ENCODE measurements at places on chromosomes 3 and 15. TPM values are rescaled to one million over a fixed set of nuclear protein-coding genes. Genes with fewer than 3 reads are reported as not detected.

GRCh38 chr3:98532709-98533571 lies 1.2 kb downstream of the GPR15 start:
- no peaks in the 10 kb centered on the region for H3K36me3 ChIP-seq
- no peaks in the 10 kb centered on the region for H3K4me1 ChIP-seq
- DNase-seq, result no peak
- no peak overlapping the region for H3K27ac ChIP-seq
- H3K4me3 ChIP-seq, result no peak overlapping the region
- H3K27me3 ChIP-seq, result no peaks in the 10 kb centered on the region

Gene ITGB5
- total RNA-seq, result 332 TPM

DNA sequence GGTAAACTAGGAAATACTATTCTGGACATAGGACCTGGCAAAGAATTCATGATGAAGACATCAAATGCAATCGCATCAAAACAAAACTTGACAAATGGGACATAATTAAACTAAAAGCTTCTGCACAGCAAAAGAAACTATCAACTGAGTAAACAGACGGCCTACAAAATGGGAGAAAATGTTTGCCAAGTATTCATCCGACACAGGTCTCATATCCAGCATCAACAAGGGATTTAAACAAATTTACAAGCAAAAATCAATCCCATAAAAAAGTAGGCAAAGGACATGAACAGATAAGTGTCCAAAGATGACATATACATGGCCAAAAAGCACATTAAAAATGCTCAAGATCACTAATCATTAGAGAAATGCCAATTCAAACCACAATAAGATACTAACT lies 1088.9 kb downstream of the NAALADL2 start:
- DNase-seq, result no peak
- no peak overlapping the region for H3K27ac ChIP-seq
- H3K36me3 ChIP-seq, result no peaks in the 10 kb centered on the region
- no peaks in the 10 kb centered on the region for H3K4me1 ChIP-seq
- no peaks in the 10 kb centered on the region for H3K27me3 ChIP-seq

- H3K27me3 ChIP-seq, result no peaks in the 10 kb centered on the region
- no peaks in the 10 kb centered on the region for H3K36me3 ChIP-seq
- H3K27ac ChIP-seq, result no peak overlapping the region
- no peaks in the 10 kb centered on the region for H3K4me1 ChIP-seq
- no peak overlapping the region for H3K4me3 ChIP-seq
These were observed 57.4 kb upstream of the PSMD6 start for GRCh38 chr3:64080616-64081234.

DNA sequence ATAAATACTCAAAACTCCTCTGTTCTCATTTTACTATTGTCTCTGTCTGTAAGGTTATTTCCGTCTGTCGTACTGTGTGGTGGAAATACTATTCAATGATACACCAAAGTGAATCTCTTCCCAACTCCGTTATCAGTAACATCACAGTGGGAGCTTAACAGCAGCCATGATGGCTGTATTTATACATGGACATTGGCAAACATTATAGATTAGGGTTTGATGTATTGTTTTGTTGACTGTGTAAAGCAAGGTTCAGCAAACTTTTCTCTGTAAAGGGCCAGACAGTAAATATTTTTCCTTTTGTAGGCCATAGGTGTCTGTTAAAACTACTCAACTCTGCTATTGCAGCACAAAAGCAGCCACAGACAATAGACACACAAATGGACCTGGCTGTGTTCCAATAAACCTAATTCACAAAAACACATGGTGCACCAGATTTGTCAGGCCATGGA lies 23.2 kb downstream of the LIPC start:
- no peaks in the 10 kb centered on the region for H3K27me3 ChIP-seq
- H3K27ac ChIP-seq, result no peak overlapping the region
- H3K4me3 ChIP-seq, result no peak overlapping the region
- no peak for DNase-seq
- no peaks in the 10 kb centered on the region for H3K36me3 ChIP-seq

DNA sequence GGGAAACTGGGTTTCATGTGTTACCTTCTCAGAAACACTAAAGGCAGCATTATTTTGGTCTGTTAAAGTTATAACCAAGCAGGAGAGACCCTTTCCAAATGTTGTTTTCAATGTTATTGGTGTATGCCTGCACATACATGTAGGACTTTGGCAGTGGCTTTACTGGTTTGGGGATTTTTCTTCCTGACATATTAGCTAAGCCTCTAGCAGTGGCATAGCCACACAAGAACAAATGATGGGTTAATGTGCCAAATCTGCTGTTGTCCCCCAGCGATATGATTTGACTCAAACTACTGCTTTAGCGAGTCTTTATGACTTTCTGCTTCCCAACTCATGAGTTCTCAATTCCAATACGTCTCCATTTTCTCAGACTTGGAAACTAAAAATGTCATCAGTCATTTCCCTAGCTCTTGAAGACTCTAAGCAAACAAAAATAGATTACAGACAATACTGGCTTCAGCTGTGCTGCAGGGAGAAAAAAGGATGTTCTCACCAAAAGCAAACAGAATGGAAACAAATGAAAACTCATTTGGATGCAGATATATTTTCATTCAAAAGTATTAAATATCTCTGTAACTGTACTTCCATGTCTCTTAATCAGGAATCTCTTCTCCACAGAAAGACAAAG lies 29.6 kb downstream of the TPM1 start:
- no peak overlapping the region for H3K27ac ChIP-seq
- DNase-seq, result no peak
- peaks cover 26% of the 10 kb centered on the region for H3K36me3 ChIP-seq
- H3K4me1 ChIP-seq, result no peaks in the 10 kb centered on the region

DNA sequence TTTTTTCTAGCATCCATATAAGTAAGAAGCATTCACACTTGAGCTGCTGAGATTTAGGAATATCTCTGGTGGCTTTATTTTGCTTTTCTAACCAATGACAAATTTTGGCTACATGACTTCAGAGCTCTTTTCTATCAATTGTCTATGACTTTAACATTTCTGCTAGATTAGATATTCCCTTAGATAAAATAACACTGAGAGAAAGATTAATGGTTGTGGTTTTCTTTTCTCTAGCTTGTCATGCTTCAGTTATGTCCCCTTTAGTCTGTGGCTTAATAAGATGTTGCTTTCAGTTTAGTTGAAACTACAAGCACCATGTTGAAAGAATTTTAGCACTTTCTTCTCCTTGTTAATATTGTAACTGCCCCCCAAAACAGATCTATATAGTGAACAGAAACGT lies 665.6 kb upstream of the CCDC54 start:
- H3K27ac ChIP-seq, result no peak overlapping the region
- no peaks in the 10 kb centered on the region for H3K27me3 ChIP-seq
- no peak overlapping the region for H3K4me3 ChIP-seq
- no peaks in the 10 kb centered on the region for H3K36me3 ChIP-seq
- no peaks in the 10 kb centered on the region for H3K4me1 ChIP-seq

DNA sequence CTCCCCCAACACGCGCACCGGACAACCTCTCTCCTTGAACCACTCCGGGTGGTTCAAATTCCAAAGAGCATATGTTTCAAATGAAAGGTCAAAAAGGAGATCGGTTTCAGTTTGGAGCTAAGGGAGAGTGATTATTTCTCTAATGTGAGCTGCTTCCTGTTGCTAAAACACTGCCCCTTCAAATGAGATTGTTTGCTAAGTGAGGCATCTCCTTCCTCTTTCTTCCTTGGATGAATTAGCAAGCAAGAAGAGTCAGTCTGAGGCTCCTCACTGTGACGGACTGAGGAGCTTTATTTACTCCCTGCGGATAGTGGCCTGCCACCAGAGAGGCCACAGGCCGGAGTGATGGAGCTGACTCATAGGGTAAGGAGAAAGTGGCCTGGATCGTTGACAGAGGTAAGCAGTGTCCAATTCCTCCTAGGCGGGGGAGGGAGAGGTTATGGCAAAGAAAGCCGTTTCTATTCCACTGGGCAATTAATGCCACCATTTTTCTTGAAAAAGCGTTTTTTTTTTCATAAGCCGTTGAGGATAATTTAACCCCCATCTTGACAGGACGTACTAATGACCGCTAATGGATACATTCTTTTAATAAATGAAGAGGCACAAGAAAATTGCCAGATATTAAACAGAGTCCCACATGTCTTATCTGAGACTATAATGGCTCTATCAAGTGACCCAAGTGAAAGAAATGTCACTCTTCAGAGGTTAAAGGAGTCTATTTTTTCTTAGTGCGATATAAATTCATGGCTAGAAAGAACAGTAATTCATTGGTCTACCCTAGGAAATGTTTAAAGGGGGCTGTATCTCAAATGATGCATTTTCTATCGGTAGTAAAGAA lies 167.0 kb upstream of the ANKRD28 start:
- H3K27me3 ChIP-seq, result no peaks in the 10 kb centered on the region
- H3K4me1 ChIP-seq, result no peaks in the 10 kb centered on the region
- no peak overlapping the region for H3K4me3 ChIP-seq
- no peak for DNase-seq

GRCh38 chr3:187044867-187045552 lies 94.3 kb downstream of the RPL39L start:
- H3K4me3 ChIP-seq, result no peak overlapping the region
- H3K27ac ChIP-seq, result no peak overlapping the region
- DNase-seq, result peak; percentile 76
- no peaks in the 10 kb centered on the region for H3K27me3 ChIP-seq
- H3K36me3 ChIP-seq, result no peaks in the 10 kb centered on the region

DNA sequence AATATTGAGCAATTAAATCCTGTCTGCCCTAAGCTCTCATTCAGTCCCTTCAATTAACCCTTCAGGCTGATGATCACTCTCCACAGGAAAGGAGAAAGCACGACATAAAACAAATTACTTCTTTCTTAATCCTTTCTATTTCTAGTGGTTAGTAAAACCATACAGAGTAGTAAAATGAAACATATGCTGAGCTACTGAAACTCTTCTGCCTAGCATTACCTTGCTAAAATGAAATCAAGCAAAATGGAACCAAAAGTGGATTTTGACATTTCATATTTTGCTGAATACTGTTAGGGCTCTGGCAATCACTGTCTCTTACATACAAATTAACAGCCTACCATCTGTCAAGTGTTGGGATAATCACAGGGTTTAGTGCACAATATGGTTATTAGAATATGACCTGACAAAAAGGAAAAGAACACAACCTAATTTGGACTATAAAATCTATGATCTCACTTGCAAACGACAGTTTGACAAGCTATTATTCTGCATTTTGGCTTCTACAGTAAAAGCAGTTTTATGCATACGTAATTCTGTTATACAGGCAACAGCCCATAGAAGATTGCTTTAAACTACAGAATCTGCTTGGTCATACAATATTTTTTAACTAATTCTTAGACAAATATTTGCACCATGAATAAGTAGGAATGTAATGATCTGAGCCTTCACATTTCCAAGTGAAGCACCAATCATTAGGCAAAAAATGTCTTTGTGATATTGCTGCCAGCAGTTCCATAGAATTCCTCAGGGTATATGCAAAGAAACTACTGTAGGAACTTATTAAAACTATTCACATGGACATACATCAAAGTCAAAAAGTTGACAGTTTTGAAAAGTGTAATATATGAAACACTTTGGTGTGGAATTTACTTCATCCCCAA lies 105.0 kb downstream of the FHIT start:
- no peaks in the 10 kb centered on the region for H3K4me1 ChIP-seq
- no peak for DNase-seq
- H3K36me3 ChIP-seq, result no peaks in the 10 kb centered on the region
- no peaks in the 10 kb centered on the region for H3K27me3 ChIP-seq
- no peak overlapping the region for H3K4me3 ChIP-seq

Gene HESX1
- total RNA-seq, result 0.36 TPM

GRCh38 chr3:9930804-9931418 lies 2.7 kb upstream of the CRELD1 start:
- peaks cover 3% of the 10 kb centered on the region for H3K4me1 ChIP-seq
- H3K27me3 ChIP-seq, result no peaks in the 10 kb centered on the region
- no peak overlapping the region for H3K4me3 ChIP-seq

Gene ACVR2B
- 8.2 TPM for total RNA-seq

Gene IMPG2
- 0.39 TPM for total RNA-seq

Gene CYP19A1
- total RNA-seq, result 3.2 TPM

Gene CCDC12
- 35.9 TPM for total RNA-seq

DNA sequence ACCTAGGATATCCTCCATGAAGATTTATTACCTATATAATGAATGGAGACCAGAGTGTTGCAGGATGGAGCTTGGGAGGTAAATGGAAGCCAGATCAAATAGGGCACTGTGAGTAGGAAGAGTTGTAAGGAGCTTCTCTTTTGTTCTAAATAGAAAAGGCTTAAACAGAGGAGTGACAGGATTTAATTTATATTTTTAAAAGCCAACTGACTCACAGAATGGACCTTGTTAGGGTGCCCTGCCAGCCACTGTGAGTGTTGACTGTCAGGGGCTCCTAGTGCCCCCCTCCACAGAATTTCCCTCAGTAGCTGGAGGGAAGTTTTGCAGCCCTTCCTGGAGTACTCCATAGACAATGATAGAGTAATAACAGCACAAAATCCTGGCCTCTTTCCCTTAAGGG lies 547.5 kb downstream of the MCTP2 start:
- H3K36me3 ChIP-seq, result no peaks in the 10 kb centered on the region
- no peak for DNase-seq
- no peaks in the 10 kb centered on the region for H3K27me3 ChIP-seq
- no peaks in the 10 kb centered on the region for H3K4me1 ChIP-seq
- H3K4me3 ChIP-seq, result no peak overlapping the region

DNA sequence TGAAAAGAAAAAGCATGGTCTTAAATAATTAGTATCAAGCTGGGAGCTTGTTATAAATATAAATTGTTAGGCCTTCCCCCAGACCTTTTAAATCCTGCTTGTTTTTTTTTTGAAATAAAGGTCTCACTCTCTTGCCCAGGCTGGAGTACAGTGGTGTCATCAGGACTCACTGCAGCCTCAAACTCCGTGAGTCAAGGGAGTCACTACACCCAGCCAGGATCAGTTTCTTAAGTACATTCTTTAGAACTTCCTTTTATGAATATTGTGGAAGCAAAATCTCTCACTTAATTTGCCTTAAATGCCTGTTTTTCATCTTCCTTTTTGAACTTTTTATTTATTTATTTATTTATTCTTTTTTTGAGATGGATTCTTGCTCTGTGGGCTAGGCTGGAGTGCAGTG lies 20.8 kb upstream of the DENND4A start:
- H3K27ac ChIP-seq, result no peak overlapping the region
- no peaks in the 10 kb centered on the region for H3K27me3 ChIP-seq
- DNase-seq, result no peak
- no peaks in the 10 kb centered on the region for H3K4me1 ChIP-seq

GRCh38 chr15:74821091-74821789 lies 5.2 kb upstream of the CPLX3 start:
- H3K27me3 ChIP-seq, result no peaks in the 10 kb centered on the region
- no peak for DNase-seq
- H3K36me3 ChIP-seq, result no peaks in the 10 kb centered on the region
- no peak overlapping the region for H3K27ac ChIP-seq

Gene RFTN1
- 87.3 TPM for total RNA-seq

- no peak overlapping the region for H3K27ac ChIP-seq
- H3K4me1 ChIP-seq, result peaks cover 1% of the 10 kb centered on the region
- H3K27me3 ChIP-seq, result no peaks in the 10 kb centered on the region
- no peak for DNase-seq
- no peaks in the 10 kb centered on the region for H3K36me3 ChIP-seq
These were observed 48.7 kb downstream of the CHSY1 start for GRCh38 chr15:101203029-101203573.

Gene EEF1AKMT4
- total RNA-seq, result 1.5 TPM

GRCh38 chr3:107994181-107994580 lies 96.7 kb downstream of the CD47 start:
- no peak overlapping the region for H3K27ac ChIP-seq
- no peak for DNase-seq
- H3K4me1 ChIP-seq, result peaks cover 2% of the 10 kb centered on the region
